ENCODE measurements at places on chromosomes 7 and 10. TPM values are rescaled to one million over a fixed set of nuclear protein-coding genes. Genes with fewer than 3 reads are reported as not detected.

Gene ADAP1
- total RNA-seq = 127 TPM

Gene PHKG1
- total RNA-seq = 3.7 TPM

Gene ELAPOR2
- 6.4 TPM for total RNA-seq

Gene PILRA
- total RNA-seq = 9.5 TPM

DNA sequence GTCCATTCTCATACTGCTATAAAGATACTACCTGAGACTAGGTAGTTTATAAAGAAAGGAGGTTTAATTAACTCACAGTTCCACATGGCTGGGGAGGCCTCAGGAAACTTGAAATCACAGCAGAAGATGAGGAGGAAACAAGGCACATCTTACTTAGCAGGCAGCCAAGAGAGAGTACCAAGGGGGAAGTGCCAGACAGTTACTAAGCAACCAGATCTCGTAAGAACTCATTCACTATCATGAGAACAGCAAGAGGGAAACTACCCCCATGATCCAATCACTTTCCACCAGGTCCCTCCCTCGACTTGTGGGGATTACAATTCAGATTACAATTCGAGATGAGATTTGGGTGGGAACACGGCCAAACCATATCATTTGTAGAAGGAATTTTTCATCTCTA is 36.3 kb downstream of the NHLRC2 start:
- no peak for DNase-seq

GRCh38 chr7:136509466-136509865 is 359.0 kb upstream of the CHRM2 start:
- no peak for DNase-seq

DNA sequence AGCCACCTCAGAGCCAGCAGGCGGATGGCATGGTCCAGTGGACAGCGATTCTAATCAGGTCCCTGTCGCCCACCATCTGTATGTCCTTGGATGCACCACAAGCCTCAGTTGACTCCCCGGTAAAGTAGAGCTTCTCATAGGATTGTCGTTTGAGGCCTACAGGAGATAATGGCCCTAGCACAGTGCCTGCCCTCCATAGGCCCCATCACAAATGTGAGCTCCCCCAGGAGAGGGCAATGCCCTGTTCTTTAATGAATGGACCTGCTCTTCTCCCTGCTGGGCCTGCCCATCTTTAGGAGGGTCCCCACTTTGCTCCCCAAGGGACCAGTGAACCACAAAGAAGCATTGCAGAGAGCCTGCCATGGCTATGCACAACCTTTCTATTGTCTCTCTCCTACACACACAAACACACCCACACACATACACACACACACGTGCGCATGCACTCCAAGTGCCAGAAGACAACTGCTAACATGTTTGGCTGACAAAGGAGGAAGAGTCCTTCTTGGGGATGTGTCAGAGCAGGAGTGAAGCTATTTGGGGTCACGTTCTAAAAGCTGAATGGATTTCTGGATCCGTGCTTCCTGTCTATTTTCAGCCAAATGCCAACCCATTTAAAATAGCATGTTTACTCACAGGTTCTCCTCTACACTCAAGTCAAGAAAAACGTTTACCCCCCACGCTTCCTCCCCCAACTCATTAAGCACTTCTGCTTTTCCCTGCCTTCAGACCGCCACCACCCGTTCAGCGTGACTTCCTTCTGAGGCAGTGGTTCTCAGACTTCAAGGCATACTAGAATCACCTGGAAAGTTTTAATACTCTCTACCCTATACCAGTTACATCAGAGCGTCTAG is 196.1 kb downstream of the GRID1 start:
- peak; percentile 14 for DNase-seq

GRCh38 chr10:132447446-132448247 is 50.6 kb downstream of the PWWP2B start:
- peak; percentile 75 for DNase-seq

GRCh38 chr7:33981226-33981625 is 75.9 kb downstream of the BMPER start:
- no peak for DNase-seq

GRCh38 chr7:66880053-66880452 is 41.0 kb upstream of the TMEM248 start:
- DNase-seq = no peak
